ENCODE measurements at places on chromosomes 6 and 20.

- DNase-seq = no peak
These were observed 70.1 kb downstream of the SLX4IP start for GRCh38 chr20:10504994-10505730.

GRCh38 chr6:163436843-163437242 is 22.3 kb downstream of the QKI start:
- DNase-seq = no peak

GRCh38 chr6:39211183-39211582 is 18.1 kb downstream of the KCNK5 start:
- DNase-seq = no peak

DNA sequence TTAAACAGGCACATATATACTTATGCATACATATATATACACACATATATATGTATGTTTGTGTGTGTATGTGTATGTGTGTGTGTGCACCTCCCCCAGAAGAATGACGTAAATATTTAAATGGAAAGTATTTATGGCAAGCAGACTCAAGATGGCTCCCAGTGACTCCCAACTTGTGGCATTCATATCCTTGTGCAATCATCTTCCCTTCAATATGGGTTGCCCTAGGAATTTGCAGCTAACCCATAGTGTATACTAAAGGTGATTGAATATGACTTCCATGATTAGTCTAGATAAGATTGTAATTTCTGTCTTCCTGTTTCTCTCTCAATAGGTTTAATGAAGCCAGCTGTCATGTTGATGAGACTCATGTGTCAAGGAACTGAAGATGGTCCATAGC is 127.6 kb downstream of the TRDN start:
- no peak for DNase-seq

DNA sequence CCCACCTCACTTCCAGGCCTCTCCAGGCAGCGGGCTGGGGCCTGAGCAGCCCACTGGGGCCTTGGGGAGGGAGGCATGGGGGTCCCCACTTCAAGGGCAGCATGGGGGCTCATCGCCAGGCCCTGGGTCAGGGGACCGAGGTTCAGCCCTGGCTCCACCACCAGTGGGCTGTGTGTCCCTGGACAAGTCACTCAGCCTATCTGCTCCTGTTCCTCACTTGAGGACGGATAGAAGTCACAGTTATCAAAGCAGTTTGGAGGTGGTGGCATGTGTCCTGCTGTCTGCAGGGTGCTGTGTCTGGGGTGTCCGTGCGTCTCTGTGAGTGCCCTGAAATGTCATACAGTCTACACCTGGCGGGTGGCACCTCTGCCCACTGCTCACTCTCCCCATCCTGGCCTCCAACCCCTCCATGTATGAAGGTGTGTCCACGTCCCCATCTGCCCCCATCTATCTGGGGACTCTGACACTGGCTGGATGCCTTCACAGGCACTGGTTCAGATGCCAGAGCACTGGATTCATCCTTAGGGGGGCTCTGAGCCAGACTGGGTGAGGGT is 3.6 kb downstream of the EEF1A2 start:
- no peak for DNase-seq

- DNase-seq = no peak
These were observed 113.4 kb upstream of the BEND3 start for GRCh38 chr6:107228754-107229153.

- DNase-seq = no peak
These were observed 13.7 kb upstream of the PRDM13 start for GRCh38 chr6:99592900-99593299.

- no peak for DNase-seq
These were observed 108.6 kb downstream of the BANF2 start for GRCh38 chr20:17808357-17808756.

DNA sequence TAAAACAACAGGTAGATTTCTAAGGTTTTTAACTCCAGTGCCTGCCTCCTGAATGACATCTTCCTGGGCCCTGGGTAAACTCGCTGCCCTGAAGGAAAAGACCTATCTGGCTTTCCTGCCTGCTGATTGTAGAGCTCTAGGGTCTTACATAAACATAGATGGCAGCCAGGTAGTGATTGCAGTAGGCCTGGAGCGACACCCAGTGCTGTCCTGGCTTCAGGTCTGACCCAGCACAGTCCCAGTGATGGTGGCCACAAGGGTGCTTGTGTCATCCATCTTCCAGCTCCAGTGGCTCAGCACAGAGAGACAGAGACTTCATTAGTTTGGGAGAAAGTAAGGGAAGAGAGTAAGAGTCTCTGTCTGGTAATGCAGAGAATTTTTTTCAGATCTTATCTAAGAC is 542.9 kb upstream of the IMPG1 start:
- no peak for DNase-seq
